T-cell (primary cell): ENCODE measurements at places on chromosomes 3 and 15.

GRCh38 chr3:58042947-58043707 is 34.9 kb downstream of the FLNB start:
- no peak for DNase-seq

DNA sequence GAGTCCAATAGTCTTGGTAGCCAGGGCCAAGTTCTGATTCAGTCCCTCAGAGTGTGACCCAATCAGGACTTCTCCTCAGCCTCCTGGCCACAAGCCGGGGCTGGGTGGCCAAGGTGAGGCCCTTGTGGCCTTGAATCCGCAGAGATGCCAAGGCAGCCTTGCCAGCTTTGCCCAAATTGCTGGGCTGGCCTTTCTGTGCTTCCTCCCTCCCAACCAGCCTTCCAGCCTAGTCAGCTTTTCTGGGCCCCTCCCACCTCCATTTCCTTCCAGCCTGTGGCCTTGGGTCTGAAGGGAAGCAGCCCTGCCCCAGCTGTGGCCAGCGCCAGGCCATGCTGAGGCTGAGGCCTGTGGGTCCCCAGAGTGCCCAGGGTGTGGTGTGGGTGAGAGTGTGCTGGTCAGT is 34.3 kb upstream of the ANKDD1A start:
- no peak for DNase-seq

DNA sequence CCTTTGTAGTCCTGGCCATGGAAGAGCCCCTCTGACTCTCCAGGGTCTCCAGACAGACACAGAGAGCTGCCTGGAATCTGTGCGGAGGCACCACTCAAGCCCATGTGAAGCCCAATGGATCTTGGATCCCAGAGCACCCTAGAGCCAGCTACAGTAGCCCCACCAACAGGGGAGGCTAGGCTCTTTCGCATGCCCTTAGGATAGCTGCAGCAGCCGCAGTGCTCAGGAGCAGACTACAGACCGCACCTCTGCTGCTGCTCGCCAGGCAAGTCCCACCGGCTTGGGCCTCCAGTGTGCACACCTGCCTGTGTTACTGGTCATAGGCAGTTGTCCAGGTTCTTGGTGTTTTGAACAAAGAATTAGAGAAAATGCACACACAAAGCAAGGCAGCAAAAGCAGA is 131.6 kb downstream of the SPATA16 start:
- no peak for DNase-seq

DNA sequence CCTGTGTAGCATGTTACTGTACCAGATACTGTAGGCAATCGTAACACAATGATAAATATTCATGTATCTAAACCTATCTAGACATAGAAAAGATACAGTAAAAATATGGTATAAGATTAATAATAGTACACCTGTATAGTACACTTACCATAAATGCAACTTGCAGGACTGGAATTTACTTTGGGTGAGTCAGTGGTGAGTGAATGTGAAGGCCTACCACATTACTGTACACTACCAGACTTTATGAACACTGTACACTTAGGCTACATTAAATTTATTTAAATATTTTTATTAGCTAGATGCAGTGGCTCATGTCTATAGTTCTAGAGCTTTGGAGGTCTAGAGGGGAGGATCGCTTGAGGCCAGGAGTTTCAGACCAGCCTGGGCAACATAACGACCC is 186.6 kb upstream of the ROPN1 start:
- no peak for DNase-seq

GRCh38 chr15:39407116-39407515 is 173.8 kb upstream of the THBS1 start:
- no peak for DNase-seq

DNA sequence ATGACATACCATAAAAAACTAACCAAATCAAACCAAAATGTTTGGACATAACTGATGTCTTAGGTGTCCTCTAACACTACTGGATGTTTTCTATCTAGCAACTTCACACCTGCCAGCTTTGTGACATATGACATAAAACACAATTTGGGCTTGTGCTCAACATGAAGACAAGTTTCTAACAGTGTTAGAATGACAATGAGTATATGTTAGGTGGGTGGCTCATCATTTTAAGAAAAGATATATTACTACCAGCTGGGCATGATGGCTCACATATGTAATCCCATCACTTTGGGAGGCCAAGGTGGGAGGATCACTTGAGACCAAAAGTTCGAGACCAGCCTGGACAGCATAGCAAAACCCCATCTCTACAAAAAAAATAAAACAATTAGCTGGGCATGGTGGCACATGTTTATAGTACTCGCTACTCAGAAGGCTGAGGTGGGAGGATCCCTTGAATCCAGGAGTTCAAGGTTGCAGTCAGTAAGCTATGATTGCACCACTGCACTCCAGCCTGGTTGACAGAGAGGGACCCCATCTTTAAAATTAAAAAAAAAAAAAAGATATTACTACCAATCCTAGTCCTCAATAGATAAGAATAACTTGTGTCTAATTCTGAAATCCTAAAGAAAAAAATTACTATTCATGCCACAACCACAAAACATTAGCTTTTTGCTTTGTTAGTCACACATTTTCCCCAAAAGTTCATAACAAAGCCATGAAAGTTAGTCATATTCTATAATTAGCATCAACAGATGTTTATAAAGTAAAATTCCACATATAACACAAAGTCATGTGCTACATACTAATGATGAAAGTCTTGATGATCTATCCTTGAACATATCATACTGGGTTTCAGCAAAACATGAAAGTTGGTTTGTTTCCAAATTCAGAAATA is 59.9 kb downstream of the LRRFIP2 start:
- no peak for DNase-seq

DNA sequence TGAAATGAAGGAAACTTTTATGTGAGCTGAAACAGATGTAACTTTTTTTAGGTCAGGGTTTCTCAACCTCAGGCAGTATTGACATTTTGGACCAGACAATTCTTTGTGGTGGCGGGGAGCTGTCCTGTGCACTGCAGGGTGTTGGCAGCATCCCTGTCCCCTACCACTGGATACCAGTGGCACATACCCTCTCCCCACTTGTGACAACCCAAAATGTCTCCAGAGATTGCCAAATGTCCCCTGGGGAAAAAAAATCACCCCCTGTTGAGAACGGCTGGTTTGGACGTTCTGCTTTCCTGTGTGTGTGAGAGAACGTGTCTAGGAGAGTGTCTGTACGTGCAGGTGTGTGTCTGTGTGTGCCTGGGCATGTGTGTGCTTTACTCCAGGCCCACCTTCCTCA is 30.7 kb upstream of the GRIP2 start:
- DNase-seq = no peak

- no peak for DNase-seq
Observed at GRCh38 chr3:192844486-192844765, 73.2 kb downstream of the MB21D2 start.

DNA sequence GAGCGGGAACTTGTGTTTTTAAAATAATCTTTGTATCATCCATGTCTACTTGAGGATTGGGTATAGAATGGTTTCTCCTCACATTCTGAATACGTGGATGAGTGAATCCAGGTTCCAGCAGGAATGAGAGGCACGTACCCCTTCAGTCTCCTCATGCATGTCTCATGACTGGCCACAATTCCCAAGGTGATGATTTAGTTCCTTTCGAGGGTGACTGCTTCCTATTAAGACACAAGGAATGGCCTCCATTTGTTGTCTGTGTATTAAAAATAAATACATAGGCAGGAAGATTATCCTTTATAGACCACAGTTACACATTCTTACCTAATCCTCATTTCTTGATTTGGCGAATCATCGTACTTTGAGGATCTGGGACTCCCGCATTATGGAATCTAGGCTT is 217.0 kb upstream of the LRIG1 start:
- DNase-seq = no peak

- no peak for DNase-seq
Observed at GRCh38 chr15:96462768-96463750, 132.6 kb downstream of the NR2F2 start.

DNA sequence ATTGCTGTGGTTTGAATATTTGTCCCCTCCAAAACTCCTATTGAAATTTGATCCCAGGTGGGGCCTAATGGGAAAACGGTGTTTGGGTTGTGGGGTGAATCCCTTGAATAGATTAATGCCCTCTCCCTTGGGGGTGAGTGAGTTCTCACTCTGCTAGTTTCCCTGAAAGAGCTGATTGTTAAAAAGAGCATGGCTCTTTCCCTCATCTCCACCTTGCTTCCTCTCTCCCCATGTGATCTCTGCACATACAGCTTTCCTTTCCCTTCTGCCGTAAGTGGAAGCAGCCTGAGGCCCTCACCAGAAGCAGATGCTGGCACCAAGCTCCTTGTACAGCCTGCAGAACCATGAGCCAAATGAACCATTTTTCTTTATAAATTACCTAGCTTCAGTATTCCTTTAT is 394.9 kb upstream of the WNT5A start:
- no peak for DNase-seq

DNA sequence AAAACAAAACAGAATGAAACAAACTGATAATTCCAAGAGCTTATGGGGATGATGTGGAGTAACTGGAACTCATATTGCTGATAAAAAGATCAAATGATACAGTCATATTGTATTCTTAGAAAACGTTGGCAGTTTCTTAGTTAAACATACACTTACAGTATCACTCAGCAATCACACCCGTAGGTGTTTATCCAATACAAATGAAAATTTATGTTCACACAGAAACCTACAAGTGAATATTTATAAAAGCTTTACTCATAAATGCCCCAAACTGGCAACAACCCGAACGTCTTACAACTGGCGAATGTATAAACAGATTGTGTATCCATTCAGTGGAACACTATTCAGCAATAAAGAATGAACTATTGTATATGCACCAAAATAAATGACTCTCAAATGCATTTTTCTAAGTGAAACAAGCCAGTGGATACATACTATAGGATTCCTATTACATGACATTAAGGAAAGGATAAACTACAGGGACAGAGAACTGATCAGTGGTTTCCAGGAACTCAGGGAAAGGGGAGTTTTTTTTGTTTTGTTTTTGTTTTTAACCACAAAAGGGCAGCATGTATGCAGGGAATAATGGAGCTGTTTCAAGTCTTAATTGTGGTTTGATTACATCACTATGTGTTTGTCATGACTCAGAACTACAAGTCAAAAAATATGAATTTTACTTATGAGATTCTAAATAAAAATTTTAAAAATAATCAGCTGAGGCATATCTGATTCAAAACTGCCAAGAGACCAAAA is 71.8 kb upstream of the NDUFB4 start:
- DNase-seq = no peak

- no peak for DNase-seq
Observed at GRCh38 chr15:70714565-70714964, 48.8 kb downstream of the UACA start.

- DNase-seq = no peak
Observed at GRCh38 chr3:182710557-182711157, 82.6 kb upstream of the ATP11B start.

DNA sequence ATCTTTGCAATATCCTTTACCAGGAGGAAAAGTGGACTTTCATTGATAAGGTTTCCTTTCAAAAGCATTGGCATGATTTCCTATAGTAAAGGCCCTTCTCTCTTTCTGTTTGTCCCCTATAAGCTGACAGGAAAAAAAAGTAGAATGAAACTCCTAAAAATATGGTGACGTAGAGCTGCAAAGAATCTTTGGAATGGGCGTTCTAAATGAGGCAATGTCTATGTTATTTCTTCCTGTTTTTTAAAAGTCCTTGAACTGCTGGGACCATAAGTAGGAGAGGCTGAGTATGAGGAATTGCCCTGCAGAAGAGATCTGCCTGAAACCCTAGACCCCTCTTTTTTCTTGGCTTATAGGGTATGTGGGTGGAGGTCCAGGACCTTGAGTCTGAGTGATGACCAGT is 17.2 kb downstream of the ST3GAL6 start:
- DNase-seq = no peak

GRCh38 chr3:53489386-53489785 is 5.0 kb upstream of the CACNA1D start:
- DNase-seq = no peak

- DNase-seq = no peak
Observed at GRCh38 chr3:18946524-18946923, 201.8 kb upstream of the KCNH8 start.

DNA sequence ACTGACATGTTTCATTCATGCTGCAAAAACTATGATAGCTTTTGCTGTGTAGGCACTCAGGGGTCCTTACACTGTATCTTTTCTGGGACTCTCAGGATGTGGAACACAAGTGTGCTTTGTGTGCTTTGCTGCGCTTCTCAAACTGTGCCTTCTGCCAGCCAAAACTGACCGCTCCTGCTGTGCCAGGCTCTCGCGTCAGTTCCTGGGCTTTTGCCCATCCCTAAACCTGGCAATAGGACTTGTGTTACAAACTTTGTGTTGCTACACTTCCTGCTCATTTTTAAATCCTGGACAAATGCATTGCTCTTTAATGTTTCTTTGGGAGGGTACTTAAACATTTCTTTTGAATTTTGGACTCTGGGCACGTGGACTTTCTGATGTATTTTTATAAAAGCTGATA is 60.3 kb downstream of the DIPK2A start:
- no peak for DNase-seq

DNA sequence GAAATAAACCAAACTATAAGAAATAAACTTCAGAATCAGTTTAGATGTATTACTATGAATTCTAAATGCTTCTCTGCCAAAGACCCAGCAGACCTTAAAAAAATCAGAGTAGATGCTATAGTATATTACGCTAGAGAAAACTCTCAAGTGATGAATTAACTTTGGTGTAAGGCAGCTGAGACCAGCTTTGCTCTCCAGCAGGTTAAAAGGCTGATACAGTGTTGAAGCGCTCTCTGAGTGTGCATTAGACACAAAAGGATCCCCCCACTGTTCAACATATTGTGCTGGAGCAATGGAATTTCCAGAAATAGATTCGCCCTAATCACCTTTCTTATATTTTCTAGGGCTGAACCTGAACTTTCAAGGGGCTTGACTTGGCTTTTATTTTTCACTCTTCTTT is 190.0 kb downstream of the EFHB start:
- DNase-seq = no peak

DNA sequence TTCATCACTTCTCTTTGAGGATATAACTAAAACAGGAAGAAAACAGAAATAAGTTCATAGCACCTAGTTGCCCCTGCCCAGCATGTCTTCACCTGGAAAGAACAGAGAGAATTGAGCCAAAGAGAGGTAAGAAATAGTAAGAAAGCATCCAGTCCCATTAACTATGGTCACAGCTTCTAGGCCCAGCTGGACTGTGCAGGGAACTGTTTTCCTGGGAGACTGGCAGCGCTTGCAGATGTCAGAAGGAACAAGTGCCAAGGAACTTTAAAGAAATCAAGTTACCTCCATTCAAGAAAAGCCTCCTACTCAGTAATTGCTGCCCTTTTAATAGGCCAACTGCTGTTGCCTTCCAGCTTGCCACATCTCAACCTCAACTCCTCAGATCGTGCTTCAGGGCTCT is 17.8 kb upstream of the CPB1 start:
- DNase-seq = no peak

DNA sequence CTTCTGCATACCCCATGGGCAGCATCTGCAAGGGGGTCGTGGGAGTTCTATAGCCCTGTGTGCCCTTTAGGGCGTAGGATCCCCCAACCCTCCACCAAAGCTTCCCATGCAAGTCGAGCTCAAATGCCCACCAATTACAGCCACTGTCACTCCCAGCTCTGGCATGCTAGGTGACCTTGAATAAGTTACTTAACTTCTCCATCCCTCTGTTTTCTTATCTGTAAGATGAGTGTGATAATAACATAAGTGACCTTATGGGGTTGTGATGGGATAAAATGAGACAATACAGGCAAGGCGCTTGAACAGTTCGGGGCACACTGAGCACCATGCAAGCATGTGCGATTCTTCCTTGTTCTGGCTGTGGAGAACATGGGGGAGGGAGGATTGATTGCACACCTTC is 74.8 kb upstream of the POMGNT2 start:
- no peak for DNase-seq

- no peak for DNase-seq
Observed at GRCh38 chr3:124934577-124934976, at the start of gene MUC13. TSS of gene MUC13 (minus strand) at chr3:124934751. CDS start at chr3:124934712, 39 bp downstream.

- DNase-seq = no peak
Observed at GRCh38 chr3:181757694-181758306, 46.1 kb downstream of the SOX2 start.
